ENCODE measurements at places on chromosomes 11 and 22. TPM values are rescaled to one million over a fixed set of nuclear protein-coding genes. Genes with fewer than 3 reads are reported as not detected.

AGBL2 gene
- 2.0 TPM for polyA plus RNA-seq

- H3K27ac ChIP-seq, result no peak overlapping the region
- H3K4me1 ChIP-seq, result no peaks in the 10 kb centered on the region
- no peak for DNase-seq
- H3K27me3 ChIP-seq, result no peaks in the 10 kb centered on the region
- H3K4me3 ChIP-seq, result no peak overlapping the region
These were observed 15.8 kb downstream of the SLC22A25 start for GRCh38 chr11:63227521-63228107.

DNA sequence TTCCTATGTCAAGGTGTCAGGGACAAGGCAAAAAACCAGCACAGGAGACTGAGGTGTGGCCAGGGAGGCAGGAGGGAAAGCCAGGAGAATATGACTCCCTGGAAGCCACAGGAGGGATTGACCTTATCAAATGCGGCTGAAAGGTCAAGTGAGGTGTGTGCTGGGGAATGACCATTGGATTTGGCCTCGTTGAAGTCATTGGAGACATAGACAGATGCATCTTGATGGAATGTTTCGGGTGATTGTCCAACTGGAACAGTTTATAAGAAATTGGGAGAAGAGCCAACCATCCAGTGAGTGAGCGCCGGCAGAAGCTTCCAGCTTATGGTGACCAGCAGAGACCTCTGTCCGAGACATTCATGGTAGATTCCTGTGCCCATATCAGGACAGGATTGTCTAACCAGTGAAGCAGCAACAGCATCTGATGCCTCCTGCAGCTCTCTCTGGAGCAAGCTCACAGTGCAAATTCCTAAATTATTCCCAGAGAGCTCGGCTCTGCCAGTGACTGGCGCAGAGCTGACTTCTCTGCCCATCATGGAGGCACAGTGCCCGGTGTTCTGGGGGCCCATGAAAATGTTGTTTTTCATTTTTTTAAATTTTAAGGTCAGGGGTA is 95.4 kb downstream of the MYO18B start:
- H3K4me3 ChIP-seq, result no peak overlapping the region
- peaks cover 35% of the 10 kb centered on the region for H3K27me3 ChIP-seq
- no peak overlapping the region for H3K27ac ChIP-seq
- H3K36me3 ChIP-seq, result no peaks in the 10 kb centered on the region
- no peaks in the 10 kb centered on the region for H3K4me1 ChIP-seq

DNA sequence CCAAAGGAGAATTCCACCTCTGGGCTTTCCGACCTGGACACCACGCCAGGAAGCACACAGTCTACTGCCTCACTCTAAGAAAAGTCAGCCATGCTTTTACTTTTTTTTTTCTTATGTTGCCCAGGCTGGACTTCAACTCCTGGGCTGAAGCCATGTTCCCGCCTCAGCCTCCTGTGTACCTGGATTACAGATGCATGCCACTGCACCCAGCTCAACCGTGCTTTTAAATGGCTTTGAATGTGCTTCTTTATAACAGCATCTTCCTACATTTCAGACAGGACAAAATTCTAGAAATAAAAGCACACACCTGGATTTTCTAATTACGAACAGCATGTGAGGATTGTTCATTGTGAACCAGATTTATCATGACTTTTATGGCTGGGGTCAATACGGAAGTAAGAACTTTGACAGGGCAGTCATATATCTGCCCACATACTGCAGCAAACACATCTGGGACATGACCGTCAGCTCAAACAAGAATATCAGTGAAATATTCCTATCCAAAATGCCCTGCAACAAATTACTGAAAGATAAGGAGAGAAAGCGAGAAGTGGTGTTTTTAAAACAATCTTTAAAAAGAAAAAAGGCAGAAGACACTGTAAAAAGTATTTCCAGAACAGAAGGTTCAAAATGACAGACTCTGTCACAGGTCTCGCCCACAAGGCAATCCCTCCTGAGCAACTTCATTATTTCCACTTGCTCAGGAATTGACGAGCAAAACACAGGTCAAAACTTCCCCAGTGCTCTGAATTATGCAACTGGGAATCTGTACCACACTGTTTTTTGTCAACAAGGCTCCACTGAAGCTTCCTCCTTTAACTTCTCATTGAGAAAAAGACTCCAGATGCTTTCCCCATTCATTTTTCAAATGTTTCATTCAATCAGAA is 42.1 kb downstream of the PACSIN2 start:
- no peak for DNase-seq
- H3K27me3 ChIP-seq, result no peaks in the 10 kb centered on the region
- H3K27ac ChIP-seq, result peak overlapping the region; percentile 84

GRCh38 chr22:43217285-43218030 is 30.5 kb upstream of the TTLL12 start:
- no peaks in the 10 kb centered on the region for H3K27me3 ChIP-seq
- H3K4me3 ChIP-seq, result no peak overlapping the region
- DNase-seq, result no peak
- no peaks in the 10 kb centered on the region for H3K36me3 ChIP-seq

- H3K4me1 ChIP-seq, result peaks cover 9% of the 10 kb centered on the region
- no peaks in the 10 kb centered on the region for H3K36me3 ChIP-seq
- no peaks in the 10 kb centered on the region for H3K27me3 ChIP-seq
- DNase-seq, result no peak
- no peak overlapping the region for H3K27ac ChIP-seq
- H3K4me3 ChIP-seq, result no peak overlapping the region
These were observed 10.1 kb downstream of the PRDX5 start for GRCh38 chr11:64327993-64328392.

GRCh38 chr22:39094717-39095389 is 2.2 kb upstream of the APOBEC3H start:
- H3K4me1 ChIP-seq, result peaks cover 43% of the 10 kb centered on the region
- no peaks in the 10 kb centered on the region for H3K27me3 ChIP-seq
- no peak for DNase-seq
- H3K4me3 ChIP-seq, result no peak overlapping the region
- H3K27ac ChIP-seq, result no peak overlapping the region

C22orf15 gene
- 0.29 TPM for polyA plus RNA-seq

TYMP gene
- polyA plus RNA-seq, result 88.3 TPM

GRCh38 chr11:94046796-94047195 is 25.6 kb downstream of the HEPHL1 start:
- no peaks in the 10 kb centered on the region for H3K36me3 ChIP-seq
- no peak overlapping the region for H3K27ac ChIP-seq
- DNase-seq, result no peak
- no peaks in the 10 kb centered on the region for H3K27me3 ChIP-seq
- H3K4me3 ChIP-seq, result no peak overlapping the region

DNA sequence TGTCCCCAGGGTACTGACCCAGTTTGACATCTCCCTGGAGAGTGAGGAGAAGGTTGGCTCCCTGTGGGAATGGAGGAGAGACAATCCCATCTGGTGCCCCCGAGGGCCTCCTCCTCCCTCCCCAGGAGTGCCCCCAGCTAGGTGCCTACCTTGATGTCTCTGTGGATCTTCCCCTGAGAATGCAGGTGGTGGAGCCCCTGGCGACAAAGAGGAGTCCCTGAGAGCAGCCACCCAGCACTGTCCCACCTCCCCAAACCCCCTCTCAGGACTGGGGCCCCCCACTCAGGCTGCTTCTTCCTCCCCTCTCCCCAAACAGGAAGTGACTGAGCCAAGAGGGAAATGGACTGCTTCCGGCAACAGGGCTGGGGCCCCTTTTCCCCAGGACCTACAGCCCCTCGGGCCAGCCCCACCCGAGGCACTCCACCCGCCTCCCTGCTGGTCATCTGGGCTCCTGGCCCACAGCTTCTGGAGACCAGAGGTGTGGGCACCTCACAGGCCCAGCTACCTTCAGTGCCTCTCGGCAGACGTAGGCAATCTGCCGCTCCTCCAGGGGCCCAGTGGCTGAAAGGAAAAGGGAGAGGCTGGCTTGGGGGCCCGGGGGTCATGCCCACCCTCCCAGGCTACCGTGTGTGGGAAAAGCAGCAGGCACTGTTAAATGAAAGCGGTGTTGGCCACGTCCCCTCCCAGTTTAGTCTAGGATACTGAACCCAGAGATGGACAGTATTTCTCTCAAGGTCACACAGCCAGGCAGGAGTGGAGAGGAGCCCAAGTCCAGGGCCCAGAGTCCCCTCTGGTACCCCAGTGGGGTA is 1.2 kb downstream of the MAP4K2 start:
- peak overlapping the region; percentile 84 for H3K27ac ChIP-seq
- H3K36me3 ChIP-seq, result peaks cover 19% of the 10 kb centered on the region
- no peaks in the 10 kb centered on the region for H3K27me3 ChIP-seq
- peak; percentile 81 for DNase-seq
- peak overlapping the region; percentile 84 for H3K4me3 ChIP-seq

IL18 gene
- 47.8 TPM for polyA plus RNA-seq

GRCh38 chr11:67373648-67374570 is 511 bp upstream of the CLCF1 start:
- DNase-seq, result peak; percentile 94
- peaks cover 68% of the 10 kb centered on the region for H3K4me1 ChIP-seq
- no peaks in the 10 kb centered on the region for H3K27me3 ChIP-seq
- peak overlapping the region; percentile 95 for H3K27ac ChIP-seq
- peak overlapping the region; percentile 59 for H3K4me3 ChIP-seq

CUL5 gene
- 5.5 TPM for polyA plus RNA-seq

- H3K4me1 ChIP-seq, result no peaks in the 10 kb centered on the region
- H3K4me3 ChIP-seq, result no peak overlapping the region
- H3K27ac ChIP-seq, result no peak overlapping the region
- no peak for DNase-seq
- H3K27me3 ChIP-seq, result no peaks in the 10 kb centered on the region
- no peaks in the 10 kb centered on the region for H3K36me3 ChIP-seq
These were observed 137.8 kb downstream of the DBX1 start for GRCh38 chr11:20022363-20023081.

ZNF408 gene
- 4.7 TPM for polyA plus RNA-seq

- peak overlapping the region; percentile 66 for H3K27ac ChIP-seq
- peak overlapping the region; percentile 7 for H3K4me3 ChIP-seq
- no peaks in the 10 kb centered on the region for H3K36me3 ChIP-seq
- H3K27me3 ChIP-seq, result no peaks in the 10 kb centered on the region
- peaks cover 7% of the 10 kb centered on the region for H3K4me1 ChIP-seq
- DNase-seq, result no peak
These were observed 39.7 kb downstream of the ADAMTS8 start for GRCh38 chr11:130388607-130389205.

DNA sequence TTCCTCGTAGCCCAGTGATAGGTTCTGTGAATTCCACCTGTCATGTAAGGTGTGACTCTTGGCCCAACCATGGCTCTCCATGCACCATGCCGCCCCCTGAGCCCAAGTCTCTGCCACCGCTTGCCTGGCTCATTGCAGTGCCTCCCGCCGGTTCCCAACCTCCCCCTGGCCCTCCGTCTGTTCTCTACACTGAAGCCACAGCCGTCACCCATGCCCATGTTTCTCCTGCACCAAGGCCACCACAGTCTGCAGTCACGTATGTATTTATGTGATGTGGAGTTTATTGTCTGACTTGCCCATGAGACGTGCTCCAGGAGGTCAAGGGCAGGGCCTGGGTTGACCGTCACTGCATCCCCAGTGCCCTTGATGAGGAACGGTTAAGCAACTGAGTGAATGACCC is 35.9 kb downstream of the PKNOX2 start:
- no peak overlapping the region for H3K27ac ChIP-seq
- no peaks in the 10 kb centered on the region for H3K27me3 ChIP-seq
- DNase-seq, result peak; percentile 63
- no peaks in the 10 kb centered on the region for H3K4me1 ChIP-seq

GRCh38 chr11:70607561-70607960 is 209.2 kb downstream of the CTTN start:
- DNase-seq, result no peak
- peaks cover 19% of the 10 kb centered on the region for H3K4me1 ChIP-seq
- no peak overlapping the region for H3K4me3 ChIP-seq
- no peaks in the 10 kb centered on the region for H3K27me3 ChIP-seq

DNA sequence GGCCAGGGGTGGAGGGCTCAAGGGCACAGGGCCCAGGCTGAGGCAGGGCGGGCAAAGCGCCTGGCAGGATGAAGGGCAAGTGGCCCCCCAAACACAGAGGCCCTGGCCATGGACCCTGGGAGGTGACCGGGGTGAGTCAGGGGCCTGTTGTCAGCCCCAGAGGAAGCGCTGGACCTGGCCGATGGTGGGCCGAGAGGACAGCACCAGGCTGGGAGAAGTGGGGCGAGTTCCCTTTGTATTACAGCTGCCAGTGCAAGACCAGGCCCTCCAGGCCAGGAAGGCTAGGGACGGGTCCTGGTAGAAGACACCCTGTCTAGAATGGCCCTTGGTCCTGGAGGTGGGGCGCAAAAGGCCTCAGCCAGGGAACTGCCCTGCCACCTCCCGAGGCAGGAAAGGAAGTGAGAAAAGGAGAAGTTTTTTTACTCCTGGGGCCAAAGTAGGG is 12.8 kb downstream of the CXCR5 start:
- H3K4me1 ChIP-seq, result peaks cover 69% of the 10 kb centered on the region
- no peaks in the 10 kb centered on the region for H3K27me3 ChIP-seq
- peaks cover 32% of the 10 kb centered on the region for H3K36me3 ChIP-seq
- DNase-seq, result peak; percentile 82
- H3K27ac ChIP-seq, result peak overlapping the region; percentile 85

DNA sequence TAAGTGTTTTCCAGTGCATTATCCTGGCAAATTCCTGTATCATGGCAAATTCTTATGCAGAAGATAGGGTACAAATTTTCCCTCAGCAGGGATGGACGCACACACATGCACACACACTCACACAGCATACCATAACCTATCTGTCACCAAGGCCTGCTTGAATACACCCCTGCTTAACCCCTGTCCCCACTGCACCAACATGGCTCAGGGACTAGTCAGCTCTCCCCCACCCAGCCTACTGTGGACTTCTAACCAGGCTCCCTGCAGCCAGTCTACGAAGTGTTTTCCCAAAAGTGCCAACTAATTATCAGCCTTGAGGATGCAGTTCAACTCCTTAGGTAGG is 63.1 kb downstream of the RAB30 start:
- DNase-seq, result no peak
- no peaks in the 10 kb centered on the region for H3K36me3 ChIP-seq
- H3K27ac ChIP-seq, result no peak overlapping the region
- H3K27me3 ChIP-seq, result no peaks in the 10 kb centered on the region
- peaks cover 37% of the 10 kb centered on the region for H3K4me1 ChIP-seq

P2RY2 gene
- 0.99 TPM for polyA plus RNA-seq

DNA sequence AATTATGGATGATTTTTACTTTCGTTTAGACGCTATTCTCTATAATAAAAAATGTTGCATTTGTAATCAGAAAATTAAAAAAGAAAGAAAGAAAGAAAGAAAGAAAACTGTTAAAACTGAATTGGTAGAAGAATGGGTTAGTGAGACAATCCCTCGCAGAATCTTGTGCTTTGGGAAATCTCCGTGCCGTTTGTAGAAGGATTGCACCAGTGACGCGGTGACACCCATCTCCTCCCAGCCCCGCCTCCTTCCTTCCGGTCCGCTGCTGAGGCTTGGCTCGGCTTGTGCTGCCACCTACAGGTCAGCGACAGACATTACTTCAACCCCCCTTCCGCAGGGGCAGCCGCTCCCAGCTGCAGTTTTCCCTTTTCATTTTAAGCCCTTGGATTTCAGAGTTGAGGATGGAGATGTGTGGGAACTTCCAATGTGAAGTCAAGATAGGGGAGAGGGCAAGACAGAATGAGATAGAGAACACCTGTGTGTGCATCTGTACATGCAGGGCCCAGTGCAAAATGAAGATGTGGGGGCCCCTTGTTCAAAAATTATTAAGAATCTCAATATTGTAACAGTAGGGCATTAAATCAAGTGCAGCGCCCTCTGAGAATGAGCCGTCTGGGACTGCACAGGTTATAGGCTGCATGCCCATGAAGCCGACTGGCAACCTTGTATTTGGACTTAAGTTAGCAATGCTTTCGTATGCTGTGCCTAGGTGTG is 41.1 kb downstream of the TST start:
- H3K36me3 ChIP-seq, result no peaks in the 10 kb centered on the region
- peak overlapping the region; percentile 27 for H3K4me3 ChIP-seq
- H3K27ac ChIP-seq, result peak overlapping the region; percentile 76
- DNase-seq, result peak; percentile 97

- no peak overlapping the region for H3K4me3 ChIP-seq
- H3K4me1 ChIP-seq, result no peaks in the 10 kb centered on the region
- no peak for DNase-seq
- H3K27ac ChIP-seq, result no peak overlapping the region
These were observed 95.8 kb downstream of the ADAMTS15 start for GRCh38 chr11:130544266-130544665.

MIOX gene
- polyA plus RNA-seq, result 0.26 TPM
